ENCODE measurements at places on chromosomes 7 and 10.

- DNase-seq: no peak
These were observed 21.5 kb downstream of the C10orf105 start for GRCh38 chr10:71697938-71698709.

DNA sequence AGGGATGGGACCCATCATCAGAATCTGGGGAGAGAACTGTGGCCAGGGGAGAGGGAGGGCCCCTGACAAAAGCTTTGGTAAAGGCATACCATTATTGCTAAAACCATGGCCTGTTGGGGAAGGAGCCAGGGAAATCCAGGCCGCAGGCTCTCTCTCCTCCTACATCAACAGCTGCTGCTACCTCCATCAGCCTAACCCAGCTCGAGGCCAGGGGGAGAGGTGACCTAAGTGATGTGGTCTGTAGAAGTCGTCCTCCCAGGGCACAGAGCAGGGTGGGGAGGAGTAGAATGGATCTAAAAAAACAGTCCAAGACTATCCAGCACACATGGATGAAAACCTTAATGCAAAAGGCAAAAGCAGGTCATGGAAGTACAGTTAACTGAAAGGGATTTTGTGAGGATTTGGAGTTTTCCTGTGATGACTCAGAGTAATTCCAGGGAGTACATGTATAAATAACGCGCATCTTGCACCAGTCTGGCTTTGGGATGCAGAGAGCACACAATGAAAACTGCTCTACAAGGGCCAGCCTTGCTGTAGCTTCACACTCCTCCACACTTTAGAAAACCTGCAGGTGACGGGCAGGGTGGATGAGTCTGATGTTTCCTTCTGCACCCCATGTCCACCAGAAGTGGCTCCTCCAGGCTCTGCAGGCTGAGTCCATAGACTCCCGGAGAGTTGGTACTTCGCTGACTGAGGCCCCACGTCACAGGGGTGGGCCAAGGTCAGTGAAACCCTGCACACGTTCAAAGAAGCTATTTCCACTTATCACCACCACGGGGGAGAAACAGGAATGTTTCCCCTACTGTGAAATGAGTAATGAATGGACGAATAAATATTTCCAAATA lies 38.5 kb upstream of the MSMB start:
- no peak for DNase-seq

GRCh38 chr7:107889992-107890391 lies 991 bp upstream of the DLD start:
- no peak for DNase-seq

- DNase-seq: no peak
These were observed 379.8 kb downstream of the BBS9 start for GRCh38 chr7:33509206-33509605.

GRCh38 chr10:28135258-28135657 lies 136.4 kb upstream of the ODAD2 start:
- no peak for DNase-seq

Data from stimulated activated CD4-positive, alpha-beta T cell treated with anti-CD3 and anti-CD28 coated beads, Interleukin-4, amount 100 ng/mL, for 48 hours (primary cell).